Activated naive CD4-positive, alpha-beta T cell treated with Interleukin-2 at 50 U/mL for 16 hours (primary cell): ENCODE measurements at places on chromosomes 3 and 15.

DNA sequence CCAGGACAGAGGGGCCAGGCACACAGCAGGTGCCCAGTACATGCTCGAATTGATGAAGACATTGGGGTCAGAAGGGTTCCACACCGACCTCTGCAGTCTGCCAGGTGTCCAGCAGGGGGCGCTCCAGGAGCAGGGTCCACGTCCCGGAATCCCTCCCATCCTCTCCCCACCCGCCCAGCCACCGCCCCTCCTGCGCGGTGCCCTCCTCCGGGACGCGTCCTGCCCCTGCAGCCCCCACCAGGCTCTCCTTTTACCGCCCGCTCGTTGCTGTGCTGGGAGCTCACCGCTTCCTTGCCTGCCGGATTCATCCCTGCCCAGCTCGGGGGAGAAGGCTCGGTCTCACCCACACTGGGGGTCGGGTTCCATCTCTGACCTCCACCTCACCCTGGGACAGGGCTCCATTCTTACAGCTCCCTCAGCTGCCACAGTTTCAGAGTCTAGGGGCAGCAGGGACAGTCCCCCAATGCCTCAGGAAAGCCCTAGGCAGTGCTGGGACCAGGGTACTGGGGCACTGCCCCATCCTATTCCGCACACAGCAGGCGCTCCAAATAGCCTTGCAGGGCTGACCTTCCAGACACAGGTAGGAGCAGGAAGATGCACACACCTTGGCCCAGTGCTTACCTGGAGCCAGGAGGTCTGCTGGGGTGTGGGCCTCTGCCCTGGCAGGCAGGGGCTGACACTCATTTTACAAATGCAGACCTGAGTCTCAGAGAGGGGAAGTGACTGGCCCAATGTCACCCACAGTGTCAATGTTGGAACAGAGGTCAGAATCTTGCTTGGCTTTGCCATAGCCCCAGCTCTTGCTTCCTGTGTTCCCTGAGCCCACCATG lies 31.0 kb downstream of the GRIP2 start:
- peak; percentile 73 for DNase-seq

DNA sequence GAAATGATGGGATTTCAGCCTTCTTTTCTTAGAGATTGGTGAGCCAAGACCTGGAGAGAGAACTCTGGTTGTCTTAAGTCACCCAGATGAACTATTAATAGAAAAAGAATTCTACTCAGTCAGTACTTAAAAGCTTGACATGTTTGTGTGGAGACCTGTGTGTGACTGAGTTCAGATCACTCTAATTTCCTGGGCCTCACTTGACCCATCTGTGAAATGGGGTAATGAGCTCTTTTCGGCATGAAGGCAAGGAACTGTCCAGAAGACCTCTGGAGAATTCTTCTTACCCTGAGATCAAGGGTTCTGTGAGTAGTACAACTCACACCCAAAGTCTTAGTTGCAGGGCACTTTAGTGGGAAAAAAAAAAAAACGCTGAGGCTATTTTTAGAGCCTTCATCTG lies 92.9 kb downstream of the LPP start:
- DNase-seq = no peak

DNA sequence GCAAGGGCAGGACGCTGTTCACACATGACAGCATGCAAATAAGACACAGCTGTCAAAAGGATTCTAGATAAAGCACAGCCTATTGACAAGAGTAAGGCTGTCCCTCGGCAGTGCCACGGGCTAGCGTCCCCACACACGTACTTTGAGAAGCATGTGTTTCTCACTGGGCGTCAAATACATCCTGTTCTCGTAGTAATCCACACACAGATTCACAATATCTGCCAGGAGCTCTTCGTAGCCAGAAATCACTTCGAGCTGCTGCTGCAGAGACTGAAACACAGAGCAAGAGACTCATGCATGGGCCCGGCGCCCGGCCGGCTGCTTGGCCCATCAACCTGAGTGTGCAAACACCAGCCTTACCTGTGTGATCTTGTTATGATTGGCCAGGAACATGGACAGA lies 41.1 kb downstream of the CYFIP1 start:
- no peak for DNase-seq

- no peak for DNase-seq
Observed at GRCh38 chr15:41928637-41929620, 35.1 kb upstream of the SPTBN5 start.

- no peak for DNase-seq
Observed at GRCh38 chr3:69803681-69804270, 64.5 kb downstream of the MITF start.

- DNase-seq = no peak
Observed at GRCh38 chr15:31586841-31587240, 260.2 kb downstream of the KLF13 start.

- DNase-seq = no peak
Observed at GRCh38 chr15:39106950-39107349, 473.9 kb upstream of the THBS1 start.

DNA sequence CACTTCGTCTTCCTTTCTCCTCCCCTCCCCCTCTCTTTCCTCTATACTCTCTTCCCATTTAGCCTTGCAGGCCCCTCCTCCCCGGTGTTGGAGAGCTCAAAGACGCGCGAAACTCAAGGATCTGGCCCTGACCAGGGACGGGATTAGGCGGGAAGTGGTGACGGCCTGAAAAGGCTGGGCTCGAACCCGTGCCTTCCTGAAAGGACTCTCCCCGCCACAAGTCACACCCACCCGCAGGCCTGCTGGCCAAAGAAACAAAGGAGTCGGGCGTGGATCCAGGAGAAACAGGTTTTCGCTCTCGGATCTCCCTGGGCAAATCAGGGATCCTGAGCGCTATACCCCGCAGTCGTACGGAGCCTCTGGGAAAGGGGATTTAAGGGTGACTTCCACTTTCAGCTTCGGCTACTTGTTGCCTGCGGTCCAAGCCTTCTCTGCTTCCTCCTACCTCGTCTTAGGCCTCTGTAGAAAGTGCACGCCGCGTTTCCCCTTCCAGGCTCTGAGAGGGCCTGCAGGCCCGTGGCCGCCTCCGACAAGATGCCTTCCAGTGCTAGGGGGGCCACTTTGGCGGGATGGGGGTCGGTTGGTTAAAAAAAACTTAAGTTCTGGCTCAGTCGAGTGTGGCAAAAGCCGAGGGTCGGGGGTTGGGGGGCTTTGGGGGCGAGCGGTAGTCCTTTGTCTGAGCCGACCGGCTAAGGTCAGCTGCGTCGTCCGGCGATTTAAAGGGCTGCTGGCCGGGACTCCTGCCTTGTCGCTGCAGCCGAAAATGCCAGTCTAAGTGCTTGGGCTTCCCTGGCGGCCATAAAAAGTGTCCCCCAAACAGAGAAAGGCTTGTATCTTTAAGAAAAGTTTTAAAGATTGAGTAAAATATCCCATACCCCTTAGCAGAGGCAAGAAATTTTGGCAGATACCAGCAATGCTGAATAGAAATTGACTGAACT lies 8.2 kb downstream of the ZIC4 start:
- no peak for DNase-seq
